CD4-positive, alpha-beta T cell treated with Interleukin-21 for 1 hour (primary cell): ENCODE measurements at places on chromosomes 12 and 14.

GRCh38 chr14:35274805-35275204 lies 17.4 kb upstream of the PSMA6 start:
- DNase-seq: no peak

- DNase-seq: no peak
These were observed 6.0 kb upstream of the SOS2 start for GRCh38 chr14:50237427-50237826.

DNA sequence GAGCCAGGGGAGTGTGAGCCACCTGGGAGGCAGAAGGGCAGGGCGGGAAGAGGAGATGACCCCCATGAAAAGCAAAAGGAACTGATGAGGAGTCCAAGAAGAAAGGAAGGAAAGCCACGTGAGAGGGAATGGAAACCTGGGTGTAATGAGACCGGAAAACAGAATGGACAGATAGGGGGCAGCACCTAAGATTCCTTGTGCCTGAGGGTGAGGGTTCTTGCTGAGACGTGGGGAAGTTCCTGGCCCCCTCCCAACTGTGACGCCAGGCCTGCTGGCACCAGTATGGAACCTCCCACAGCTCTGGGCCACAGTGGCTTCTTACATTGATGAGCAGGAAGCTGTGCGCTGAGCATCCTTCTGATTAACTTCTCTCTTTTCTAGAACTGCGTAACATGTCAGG lies 30.8 kb downstream of the TTC7B start:
- no peak for DNase-seq

GRCh38 chr14:65137648-65138307 lies 35.5 kb upstream of the MAX start:
- no peak for DNase-seq

DNA sequence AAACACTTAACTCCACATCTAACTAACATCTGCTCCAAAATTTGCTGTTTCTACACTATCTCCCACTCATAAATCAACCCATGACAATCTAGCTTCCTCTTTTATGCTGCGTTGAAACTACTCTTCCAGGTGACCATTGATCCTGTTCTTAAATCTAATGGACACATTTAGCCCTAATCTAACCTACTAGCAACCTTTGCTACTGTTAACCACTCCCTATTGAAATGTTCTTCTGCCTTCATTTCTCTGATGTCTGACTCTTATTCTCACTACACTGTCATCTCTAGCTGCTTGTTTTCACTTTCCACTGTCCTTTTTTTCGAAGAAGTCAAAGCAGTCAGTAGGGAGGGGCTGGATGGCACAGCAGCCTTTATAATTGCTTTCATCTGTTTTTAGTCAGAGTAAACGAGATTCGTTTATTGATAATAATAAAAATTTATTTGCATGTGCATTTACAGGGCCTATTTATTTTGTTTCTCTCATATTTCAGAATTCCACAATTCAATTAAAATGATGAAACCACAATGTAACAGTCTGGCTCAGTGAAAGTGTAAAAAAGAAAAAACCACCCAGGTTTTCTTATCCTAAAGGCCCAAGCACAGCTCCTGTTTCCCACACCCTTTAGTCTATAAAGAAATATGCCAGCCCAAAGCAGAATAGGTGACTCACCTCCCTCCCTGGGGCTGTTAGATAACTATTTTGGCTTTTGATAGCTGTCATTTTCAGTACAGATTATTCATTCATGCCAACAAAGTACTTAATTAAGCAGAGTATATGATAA lies 44.9 kb downstream of the ATP2B1 start:
- DNase-seq: no peak
